ENCODE measurements at places on chromosomes 3 and 15.

GRCh38 chr3:129628169-129628522, 21.7 kb upstream of the PLXND1 start:
- no peak for DNase-seq

- no peak for DNase-seq
Measured at GRCh38 chr3:97464035-97464434, 300.5 kb upstream of the ARL6 start.

DNA sequence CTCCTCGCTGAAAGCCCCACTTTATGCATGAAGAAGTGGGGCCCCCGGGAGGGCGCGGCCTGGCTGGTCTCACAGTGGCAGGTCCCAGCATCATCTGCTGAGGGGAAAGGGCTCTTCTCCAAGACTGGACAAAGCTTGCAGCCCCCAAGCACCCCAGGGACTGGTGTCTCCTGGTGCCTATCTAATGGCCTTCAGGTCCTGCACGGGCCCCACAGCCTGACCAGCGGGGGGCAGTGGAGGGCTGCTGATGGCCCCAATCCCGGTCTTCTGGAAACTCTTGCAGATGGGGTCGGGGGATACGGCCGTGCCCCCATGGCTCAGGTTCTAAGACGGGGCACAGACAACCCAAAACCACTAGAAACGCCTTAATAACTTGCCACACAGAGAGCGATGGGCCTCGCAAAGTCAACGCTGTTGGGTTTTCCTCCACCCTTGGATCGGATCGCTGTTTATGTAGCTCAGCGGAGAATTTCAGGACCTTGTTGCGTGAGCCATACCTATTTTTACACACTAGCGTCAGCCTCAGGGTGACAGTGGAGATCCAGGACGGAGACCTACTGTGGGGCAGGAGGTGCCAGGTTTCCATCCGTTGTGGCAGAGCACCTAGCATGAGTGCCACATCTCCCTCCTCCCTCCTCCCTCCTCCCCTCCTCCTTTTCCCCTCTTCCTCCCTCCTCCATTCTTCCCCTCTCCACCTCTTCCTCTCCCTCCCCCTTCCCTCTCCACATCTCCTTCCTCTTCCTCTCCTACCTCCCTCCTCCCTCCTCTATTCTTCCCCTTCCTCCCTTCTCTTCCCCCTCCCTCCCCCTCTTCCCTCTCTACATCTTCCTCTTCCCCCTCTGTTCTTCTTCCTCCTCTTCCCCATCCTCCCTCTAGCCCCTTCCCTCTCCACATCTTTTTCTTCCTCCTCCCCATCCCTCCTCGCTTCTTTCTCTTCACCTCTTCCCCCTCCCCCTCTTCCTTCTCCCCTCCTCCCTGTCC, 79.3 kb upstream of the ALDH1L1 start:
- peak; percentile 12 for DNase-seq

- DNase-seq = no peak
Measured at GRCh38 chr15:92610101-92610520, 45.5 kb downstream of the FAM174B start.

DNA sequence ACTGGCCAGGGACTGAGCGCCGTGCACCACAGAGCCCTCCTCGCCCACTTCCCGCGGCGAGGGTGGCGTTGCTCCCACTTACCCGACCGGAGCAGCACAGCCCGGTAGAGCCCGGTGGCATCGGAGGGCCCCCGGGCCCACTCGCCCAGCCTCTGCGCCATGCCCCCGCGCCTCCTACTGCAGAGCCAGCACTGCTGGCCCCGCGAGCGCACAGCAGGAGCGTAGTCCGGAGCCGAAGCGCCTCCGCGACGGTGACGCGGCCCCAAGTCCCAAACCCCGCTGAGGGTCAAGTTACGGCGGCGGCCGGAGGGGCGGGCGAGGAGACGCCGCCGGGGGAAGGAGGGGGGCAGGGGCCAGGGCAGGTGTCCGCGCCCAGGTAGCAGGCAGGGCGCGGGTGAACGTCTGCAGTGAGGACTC, 9.6 kb upstream of the FAM107A start:
- no peak for DNase-seq

DNA sequence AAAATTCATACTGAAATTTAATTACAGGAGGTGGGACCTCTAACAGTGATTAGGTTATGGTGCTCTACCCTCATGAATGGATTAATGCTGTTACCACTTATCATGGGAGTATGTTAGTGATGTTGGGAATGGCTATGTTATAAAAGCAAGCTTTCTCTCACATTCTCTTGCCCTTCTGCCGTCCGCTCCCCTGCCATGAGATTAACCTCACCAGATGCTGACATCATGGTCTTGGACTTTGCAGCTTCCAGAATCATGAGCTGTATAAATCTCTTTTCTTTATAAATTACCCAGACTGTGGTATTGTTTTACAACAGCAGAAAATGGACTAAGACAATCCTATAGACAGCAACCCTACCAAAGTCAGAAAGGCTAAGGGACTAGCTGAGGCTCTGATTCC, 884.8 kb downstream of the FHIT start:
- DNase-seq = no peak

DNA sequence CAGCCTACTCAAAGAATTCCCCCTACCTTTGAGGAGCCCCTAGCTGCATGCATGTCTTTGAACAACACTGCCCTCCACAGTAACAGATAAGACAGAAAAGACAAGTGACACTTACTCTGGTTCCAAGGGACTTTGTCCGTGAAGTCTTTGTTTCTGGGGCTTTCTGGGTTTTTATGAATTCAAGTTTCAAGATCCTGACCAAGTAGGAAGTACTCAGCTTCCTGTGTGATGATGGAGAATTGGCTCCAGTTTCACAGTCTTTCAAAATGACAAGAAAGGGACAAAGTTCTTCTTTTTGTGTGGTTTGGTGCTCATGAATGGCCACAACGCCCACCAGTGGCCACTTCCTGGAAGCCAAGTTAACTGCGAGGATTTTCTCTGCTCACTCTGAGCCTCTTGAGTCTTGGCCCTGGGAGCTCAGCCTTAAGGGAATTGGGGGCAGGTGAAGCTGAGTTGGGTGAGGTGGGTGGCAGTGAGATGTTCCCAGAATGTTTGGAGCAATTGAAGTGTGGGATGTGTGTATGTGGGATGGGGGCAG, at the start of gene CCR1:
CCR1 (minus strand) TSS at position 147 of the 538 bp plus-strand sequence. CDS start 4,000 bp downstream, outside the sequence.
- DNase-seq = peak; percentile 81

DNA sequence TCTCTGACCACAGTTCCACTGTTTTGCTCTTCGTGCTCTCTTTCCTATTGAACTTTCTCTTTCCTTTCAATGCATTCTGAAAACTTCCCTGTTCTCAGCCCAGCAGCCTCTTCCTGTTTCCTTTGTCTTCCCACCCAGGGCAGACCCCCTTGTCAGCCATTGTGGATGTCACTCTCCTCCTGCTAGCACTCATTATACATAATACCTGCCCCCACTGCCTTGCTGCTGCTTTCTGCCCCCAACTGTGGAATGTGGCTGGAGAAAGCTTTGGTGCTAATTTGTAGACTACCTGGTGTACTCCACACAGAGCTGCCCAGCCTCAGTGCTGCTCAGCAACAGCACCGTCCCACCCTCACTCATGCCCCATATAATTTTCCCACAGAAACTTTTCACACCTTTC, 80.2 kb downstream of the CHCHD6 start:
- DNase-seq = no peak
